ENCODE measurements at places on chromosomes 3 and 15.

- DNase-seq = peak; percentile 21
Measured at GRCh38 chr3:56879436-56880215, 77.9 kb upstream of the ARHGEF3 start.

- DNase-seq = no peak
Measured at GRCh38 chr3:72625602-72626337, 222.5 kb downstream of the SHQ1 start.

- DNase-seq = no peak
Measured at GRCh38 chr15:24862726-24863521, 91.9 kb upstream of the SNRPN start.

GRCh38 chr15:26028086-26028740, 165.1 kb upstream of the ATP10A start:
- no peak for DNase-seq

- no peak for DNase-seq
Measured at GRCh38 chr3:140910860-140911259, 30.8 kb upstream of the SLC25A36 start.

GRCh38 chr15:39454189-39454986, 126.5 kb upstream of the THBS1 start:
- DNase-seq = no peak

DNA sequence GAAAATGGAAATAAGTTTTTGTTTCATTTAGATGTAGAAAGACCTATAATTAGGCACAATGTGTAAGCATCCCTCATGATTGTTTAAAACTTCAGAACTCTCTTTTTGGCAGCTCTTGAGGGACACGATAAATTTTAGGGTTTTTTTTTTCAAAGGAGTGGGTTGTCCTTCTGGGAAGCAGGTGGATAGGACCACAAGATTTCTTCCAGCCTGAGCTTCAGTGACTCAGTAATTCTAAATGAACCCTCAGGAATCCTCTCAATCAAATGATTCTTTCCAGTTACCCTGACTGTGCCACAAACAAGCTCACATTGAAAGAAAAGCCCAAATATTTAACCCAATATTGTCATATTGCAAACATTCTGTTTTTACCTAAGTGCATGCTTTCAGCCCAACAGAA, 45.1 kb downstream of the COL8A1 start:
- no peak for DNase-seq

DNA sequence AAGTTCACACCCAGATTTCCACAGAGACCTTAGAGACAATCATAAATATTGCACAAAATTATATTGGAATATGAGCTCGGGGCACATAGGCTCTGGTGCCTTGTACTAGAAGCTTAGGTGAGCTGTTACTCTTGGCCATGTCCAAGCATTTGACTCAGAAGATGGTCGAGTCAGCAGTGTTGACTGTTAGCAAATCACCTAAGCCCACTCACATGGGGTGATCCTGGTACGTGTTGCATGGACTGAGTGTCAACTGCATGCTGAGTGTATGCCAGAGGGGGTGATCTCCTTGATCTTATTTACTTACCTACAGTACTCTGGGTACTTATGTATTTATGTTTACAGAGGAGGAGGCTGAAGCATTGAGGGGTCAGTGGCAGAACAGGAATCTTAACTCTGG, 14.0 kb downstream of the SMAD3 start:
- no peak for DNase-seq

DNA sequence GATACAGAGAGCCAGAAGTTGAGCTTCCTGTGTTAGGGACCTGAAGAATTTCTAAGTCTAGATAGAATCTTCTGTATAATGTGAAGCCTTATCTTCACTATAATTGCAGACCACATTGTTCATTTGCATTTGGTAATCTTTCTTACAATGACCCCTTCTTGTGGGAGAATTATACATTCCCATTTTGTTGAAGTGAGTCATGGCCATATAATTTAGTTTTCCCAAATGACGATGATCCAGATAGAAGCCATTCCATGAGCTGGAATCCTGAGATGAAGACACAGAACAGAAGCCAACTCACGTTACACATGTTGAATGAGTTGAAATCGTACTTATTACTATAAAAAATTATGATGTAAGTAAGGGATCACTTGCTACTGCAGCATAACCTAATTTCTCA, 187.8 kb downstream of the TUSC7 start:
- no peak for DNase-seq

DNA sequence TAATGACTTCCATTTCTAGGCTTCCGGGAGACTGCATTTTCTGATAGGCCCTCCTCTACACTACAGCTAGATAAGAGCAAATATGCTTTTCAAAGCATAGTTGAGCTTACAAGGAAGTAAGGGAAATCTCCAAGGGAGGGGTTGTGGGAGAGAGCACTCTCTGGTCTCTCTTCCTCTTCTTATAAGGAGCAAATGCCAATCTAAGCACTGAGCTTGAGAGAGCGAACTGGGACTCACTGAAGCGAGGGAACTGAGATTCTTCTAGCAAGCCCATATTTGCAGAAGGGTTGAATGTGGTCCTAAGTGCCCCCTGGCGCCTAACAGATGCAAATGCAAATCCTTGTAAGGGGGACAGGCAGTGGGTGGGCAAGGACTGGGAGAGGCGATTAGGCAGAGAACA, 164.8 kb downstream of the ERC2 start:
- no peak for DNase-seq

Measured in activated CD4-positive, alpha-beta T cell treated with anti-CD3 and anti-CD28 coated beads for 4 hours (primary cell).